D341Med (cell line): ENCODE measurements at places on chromosomes 1 and 21.

GRCh38 chr21:42051788-42052187 lies 19.3 kb upstream of the UMODL1 start:
- DNase-seq = no peak

- DNase-seq = no peak
Observed at GRCh38 chr1:84271441-84272151, 29.9 kb upstream of the SAMD13 start.

DNA sequence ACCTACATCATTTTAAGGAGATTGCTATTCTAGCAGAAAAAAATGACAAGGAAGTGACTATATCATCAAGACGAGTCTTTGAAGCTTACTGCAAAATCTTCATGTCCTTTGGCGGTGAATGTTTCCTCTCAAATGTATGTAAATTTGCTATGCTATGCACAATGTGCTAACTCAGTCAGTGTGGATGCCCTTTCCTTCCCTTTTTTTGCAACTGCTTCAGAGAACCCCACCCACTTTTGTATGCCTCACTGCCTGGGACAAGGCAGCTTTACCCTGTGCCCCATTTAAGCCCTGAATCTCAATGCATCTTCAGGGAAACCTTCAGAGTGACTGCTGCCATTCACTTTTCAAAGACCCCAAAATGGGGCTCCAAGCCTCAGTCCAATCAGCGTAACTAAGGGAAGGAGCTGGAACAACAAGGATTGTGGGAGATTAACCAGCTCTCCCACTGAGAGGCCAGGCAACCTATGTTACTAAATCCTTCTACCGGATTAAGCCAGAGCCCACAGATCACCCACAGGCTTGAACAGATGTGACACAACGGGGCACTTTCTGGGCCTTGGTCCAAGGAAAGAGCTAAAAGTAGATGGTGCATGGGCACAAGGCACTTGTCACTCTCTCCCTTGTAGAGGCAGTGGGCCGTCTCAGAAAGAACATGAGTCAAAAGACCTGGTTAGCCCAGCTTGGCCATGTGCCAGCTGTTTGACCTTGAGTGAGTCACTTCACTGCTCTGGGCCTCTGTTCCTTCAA lies 154.4 kb downstream of the PLPP3 start:
- peak; percentile 77 for DNase-seq

DNA sequence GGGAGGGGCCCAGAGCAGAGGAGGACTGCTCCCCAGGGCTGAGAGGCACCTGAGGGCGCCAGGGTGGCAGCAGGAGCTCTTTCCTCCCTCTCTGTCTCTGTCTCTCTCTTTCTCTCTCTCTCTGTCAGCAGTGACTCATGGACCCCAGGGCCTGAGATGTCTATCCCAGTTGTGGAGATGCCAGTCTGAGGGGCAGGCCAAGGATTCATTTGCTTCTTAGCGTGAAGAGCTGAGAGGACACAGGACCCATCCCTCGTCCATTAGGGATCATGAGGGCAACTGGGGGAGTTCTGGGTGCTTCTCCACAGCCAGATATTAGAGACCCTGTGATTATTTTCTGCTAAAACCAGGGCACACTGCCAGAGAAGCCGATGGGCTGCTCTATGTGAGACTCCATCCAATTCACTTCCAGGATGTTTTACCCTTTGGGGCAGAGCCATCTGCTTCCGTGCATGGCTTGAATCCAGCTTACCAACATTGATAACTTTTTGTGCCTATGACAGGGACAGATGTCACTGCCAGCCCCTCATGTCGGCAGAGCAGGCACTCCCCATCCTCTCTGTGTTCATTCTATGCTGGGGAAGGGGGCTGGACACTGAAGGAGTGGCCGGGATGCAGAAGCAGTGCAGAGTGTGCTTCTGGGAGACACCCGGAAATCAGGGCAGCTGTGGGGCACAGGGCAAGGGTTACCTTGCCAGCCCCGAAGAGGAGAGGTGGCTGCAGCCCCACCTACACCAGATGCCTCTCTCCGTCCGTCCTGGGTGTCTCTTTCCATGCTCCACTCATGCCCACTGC lies 4.1 kb upstream of the PCBP3 start:
- DNase-seq = peak; percentile 25
